DND-41 (cell line): ENCODE measurements at places on chromosomes 11 and 22.

GRCh38 chr22:38601221-38601764, 31.3 kb upstream of the DMC1 start:
- no peak for DNase-seq

DNA sequence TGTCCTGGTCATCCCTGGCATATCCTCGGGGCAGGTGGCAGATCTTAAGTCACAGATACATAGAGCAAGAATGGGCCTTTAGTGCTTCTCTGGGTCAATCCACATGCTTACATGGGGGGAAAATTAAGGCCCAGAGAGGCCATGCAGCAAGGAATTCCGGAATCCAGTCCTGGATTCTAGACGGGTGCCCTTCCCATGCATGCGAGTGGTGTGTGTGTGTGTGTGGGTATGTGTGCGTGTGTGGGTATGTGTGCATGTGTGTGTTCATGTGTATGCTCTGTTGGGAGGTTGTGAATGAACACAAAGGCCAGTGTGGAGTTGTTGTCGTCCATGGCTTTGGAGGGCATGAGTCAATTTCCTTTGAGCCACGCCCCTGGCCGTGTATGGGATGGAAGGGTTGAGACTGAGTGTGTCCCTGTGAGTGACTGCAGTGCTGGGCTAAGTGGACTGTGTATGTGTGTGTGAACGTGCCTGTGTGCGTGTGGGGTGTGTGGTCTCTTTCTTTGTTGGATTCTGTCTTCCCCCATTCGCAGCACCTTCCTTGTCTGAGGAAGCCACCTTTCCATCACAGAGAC, 33.4 kb upstream of the EIF3D start:
- DNase-seq: no peak

DNA sequence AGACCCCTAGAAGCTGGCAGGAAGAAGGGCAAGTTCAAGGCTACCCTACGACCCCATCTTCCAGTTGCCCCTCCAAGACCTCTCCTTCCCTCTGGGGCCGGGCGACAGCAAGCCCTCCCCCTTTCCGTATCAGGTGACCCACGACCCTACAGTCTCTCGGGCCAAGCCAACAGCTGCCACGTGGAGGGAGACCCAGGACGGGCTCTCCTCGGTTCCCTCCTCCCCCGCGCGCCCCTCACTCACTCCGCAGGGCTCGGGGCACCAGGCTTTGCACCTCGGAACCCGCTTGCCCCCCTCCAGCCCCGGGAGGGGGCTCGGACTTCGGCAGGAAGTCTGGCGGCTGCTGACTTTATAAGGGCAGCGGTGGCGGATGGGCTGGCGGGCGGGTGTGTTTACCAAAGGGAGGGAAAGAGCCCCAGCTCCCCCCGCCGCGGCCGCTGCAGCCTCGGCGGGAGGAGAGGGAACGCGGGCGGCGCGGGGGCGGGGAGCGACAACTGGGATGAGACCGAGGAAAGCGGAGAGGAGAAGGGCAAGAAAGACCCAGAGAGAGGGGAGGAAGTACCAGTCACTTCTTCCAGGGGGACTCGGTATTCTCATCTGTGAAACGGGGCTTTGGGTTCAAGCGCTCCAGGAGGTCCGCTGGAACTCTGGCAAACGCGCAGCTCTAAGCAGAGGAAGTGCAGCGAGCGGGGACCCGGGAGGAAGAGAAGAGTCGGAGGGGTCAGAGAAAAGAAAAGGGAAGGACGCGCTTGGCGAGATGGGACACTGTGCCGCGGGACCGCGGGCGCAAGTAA, 767 bp downstream of the SLC43A1 start:
- DNase-seq: peak; percentile 67

DNA sequence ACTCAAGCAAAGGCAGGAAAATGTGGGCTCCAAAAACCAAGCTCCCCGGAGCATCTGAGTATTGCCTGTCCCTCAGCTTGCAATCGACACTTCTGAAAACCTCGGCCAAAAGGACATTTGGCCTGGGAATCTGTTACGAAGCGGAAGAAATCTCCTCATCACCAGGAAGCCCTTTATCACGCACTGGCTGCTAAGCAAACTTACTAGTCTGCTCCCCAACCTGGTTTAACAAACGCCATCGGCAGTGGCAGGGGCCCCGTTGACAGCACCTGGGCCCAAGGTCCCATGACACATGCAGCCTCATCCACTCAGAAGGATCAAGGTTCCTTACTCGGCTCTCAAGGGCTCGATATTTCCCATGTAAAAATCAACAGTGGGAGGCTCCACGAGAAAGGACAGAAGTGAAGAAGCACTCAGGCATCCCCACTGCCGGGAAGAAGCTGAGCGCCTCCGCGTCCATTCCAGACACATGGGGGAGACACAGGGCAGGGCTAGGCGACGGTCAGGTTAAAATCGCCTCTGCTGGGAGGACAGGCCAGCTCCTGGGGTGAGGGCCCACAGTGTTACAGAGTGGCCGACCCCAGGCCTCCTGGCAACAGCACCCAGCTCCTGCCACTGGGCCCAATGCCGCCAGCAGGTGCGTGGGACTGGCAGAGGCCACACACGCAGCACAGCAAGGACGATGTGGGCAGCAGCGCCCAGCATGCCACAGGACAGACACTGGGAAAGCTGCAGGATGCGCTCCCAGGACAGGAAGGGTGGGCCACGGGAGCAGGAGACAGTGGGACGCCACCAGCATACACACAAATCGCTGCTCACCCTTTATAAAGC, 27.1 kb downstream of the BRD1 start:
- DNase-seq: no peak

DNA sequence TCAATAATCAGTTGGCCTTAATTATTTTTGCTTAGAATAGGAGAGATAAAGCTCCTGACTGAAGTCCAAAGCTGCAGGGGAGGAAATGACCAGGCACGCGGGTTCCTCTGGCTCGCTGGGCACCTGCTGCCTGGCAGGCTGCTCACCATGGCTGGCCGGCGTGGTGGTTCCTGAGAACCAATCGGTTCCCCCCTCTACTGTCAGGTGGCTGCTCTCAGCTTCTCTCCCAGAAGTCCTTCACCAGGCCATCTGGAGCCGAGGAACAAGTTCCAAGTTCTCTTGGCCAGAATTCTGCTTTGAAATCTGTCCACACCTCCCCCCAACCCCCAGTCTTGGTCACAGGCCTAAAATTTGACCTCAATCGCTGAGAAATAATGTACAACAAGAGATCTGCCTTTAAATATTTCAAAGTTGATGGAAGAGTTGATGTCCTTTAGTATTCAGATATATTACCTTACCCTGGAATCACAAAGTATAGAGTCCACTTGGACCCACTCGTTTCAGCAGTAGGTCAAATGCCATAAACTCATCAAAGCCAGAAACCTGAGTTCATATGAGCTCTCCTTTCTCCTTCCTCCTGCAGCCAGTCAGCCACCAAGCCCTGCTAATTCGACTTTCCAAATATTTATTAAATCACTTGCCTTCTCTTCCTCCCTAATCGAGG, 25.2 kb downstream of the EXPH5 start:
- no peak for DNase-seq

DNA sequence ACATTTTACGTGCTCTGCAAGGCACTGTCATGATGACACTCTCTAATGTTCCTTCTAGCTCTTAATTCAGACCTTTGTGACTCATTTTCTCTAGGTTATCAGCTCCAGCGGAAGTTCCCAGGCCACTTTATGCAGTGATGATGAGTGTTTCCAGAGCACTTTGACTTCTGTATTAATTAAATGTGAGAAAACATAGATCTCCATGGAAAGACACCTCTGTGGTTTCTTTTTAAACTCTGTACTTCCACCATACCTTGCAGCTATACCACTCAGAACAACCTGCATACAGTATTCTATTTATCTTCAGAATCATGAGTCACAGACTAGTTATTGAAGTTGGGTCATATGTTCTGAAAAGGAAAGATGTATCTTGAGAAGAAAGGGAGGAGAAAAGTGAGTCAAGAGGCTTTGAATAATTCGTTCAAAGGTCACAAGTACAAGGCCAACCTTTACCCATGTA, 175.6 kb upstream of the TENM4 start:
- no peak for DNase-seq
